IMR-90 (cell line): ENCODE measurements at places on chromosomes 6 and 20.

- DNase-seq = peak; percentile 54
Observed at GRCh38 chr6:140077827-140078560, 703.5 kb upstream of the CITED2 start.

DNA sequence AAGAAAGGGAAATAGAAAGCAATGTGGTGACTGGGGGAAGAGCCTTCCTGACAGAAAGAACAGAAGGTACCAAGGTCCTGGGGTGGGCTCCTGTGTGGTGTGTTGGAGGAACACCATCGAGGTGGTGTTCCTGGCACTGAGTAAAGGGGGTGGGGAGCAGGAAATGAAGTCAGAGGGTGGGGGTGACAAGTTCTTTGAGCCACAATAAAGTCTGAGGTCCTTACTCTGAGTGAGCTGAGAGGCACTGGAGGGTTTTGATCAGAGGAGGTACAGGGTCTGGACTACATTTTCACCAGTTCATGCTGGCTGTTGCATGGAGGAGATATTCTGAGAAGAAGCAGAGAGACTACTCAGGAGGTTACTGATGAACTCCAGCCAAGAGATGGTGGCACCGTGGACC is 198.2 kb downstream of the GMPR start:
- no peak for DNase-seq

DNA sequence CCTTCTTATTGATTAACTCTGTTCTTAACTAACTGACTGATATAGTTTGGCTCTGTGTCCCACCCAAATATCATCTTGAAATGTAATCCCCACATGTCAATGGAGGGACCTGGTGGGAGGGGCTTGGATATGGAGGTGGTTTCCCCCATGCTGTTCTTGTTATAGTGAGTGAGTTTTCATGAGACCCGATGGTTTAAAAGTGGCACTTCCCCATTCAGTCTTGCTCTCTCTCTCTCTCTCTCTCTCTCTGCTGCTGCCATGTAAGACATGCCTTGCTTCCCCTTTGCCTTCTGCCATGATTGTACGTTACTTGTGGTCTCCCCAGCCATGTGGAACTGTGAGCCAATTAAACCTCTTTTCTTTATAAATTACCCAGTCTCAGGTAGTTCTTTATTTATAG is 81.8 kb upstream of the SPACA1 start:
- no peak for DNase-seq

- no peak for DNase-seq
Observed at GRCh38 chr6:32764048-32764447, 716 bp upstream of the HLA-DQB2 start.

DNA sequence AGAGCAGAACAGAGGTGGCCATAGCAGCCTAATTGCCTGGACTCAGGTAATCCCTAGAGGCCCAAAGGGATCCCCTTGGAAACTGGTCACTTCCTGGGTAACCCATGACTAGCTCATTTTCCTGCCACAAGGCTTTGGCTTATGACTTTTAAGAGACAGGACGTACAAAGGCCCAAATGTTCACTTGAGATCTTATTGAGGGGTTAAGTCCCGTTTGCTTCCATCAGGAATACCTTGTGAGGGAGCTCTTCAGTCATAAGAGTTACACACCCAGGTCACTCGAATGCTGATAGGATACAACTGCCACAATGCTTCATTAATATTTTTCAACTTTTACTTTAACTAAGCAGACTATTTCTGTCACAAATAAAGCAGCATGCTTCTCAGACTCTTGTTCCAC is 51.7 kb downstream of the TMEM170B start:
- DNase-seq = peak; percentile 6
